ENCODE measurements at places on chromosomes 11 and 22. TPM values are rescaled to one million over a fixed set of nuclear protein-coding genes. Genes with fewer than 3 reads are reported as not detected.

GRCh38 chr22:40452730-40453487 is 82.5 kb downstream of the SGSM3 start:
- H3K4me1 ChIP-seq = no peaks in the 10 kb centered on the region
- H3K36me3 ChIP-seq = no peaks in the 10 kb centered on the region
- H3K27ac ChIP-seq = no peak overlapping the region
- no peaks in the 10 kb centered on the region for H3K27me3 ChIP-seq
- no peak overlapping the region for H3K4me3 ChIP-seq
- DNase-seq = no peak

DNA sequence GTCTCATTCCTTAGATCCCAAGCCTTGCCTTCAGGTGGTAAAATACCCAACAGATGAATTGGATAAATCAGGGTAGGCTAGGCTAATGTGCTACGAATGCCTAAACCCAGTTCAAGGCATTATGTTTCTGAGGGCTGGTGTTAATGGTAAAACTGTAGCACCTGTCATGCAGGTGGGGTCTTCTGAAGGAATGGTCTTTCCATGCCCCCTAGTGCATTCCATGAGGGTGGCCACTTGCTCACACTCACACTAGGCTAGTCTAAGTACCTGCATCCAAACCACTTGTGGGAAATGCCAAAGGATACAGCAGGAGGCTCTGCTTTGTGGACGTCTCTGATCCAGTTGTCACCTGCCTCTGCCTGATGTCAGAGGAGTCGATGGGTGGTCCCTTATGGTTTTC is 24.2 kb upstream of the UCP3 start:
- no peak for DNase-seq
- no peak overlapping the region for H3K27ac ChIP-seq
- no peaks in the 10 kb centered on the region for H3K27me3 ChIP-seq
- H3K4me1 ChIP-seq = no peaks in the 10 kb centered on the region
- H3K4me3 ChIP-seq = no peak overlapping the region

- H3K36me3 ChIP-seq = no peaks in the 10 kb centered on the region
- peak overlapping the region; percentile 84 for H3K27ac ChIP-seq
- H3K4me1 ChIP-seq = peaks cover 47% of the 10 kb centered on the region
- H3K4me3 ChIP-seq = no peak overlapping the region
- DNase-seq = peak; percentile 81
- no peaks in the 10 kb centered on the region for H3K27me3 ChIP-seq
Measured at GRCh38 chr11:9228091-9228490, 37.1 kb downstream of the DENND5A start.

GRCh38 chr11:114183044-114183511 is 113.1 kb upstream of the NNMT start:
- H3K27me3 ChIP-seq = no peaks in the 10 kb centered on the region
- peaks cover 33% of the 10 kb centered on the region for H3K4me1 ChIP-seq
- no peak for DNase-seq
- H3K36me3 ChIP-seq = no peaks in the 10 kb centered on the region
- H3K4me3 ChIP-seq = no peak overlapping the region
- no peak overlapping the region for H3K27ac ChIP-seq

DNA sequence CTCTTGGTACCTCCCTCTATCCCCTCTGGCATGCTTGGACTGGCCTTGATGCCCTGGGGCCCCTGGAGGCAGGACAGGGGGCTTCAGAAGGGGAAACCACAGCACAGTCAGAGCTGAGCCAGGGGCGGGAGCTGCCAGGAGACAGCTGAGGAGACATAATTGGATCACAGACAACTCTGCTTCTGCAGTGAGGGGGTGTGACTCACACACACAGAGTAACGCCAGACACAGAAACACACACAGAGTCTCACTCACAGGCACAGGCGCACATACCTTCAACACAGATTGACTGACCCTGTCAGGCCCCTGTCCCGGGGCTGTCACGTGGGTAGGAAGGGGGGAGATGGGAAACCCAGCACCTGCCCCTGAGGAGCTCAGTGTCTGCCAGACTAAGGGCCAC is 20.6 kb downstream of the STARD10 start:
- H3K36me3 ChIP-seq = no peaks in the 10 kb centered on the region
- no peak overlapping the region for H3K4me3 ChIP-seq
- H3K27me3 ChIP-seq = no peaks in the 10 kb centered on the region
- H3K4me1 ChIP-seq = peaks cover 7% of the 10 kb centered on the region

The SLC25A45 gene
- 0.47 TPM for total RNA-seq

The SLC5A12 gene
- 5.0 TPM for total RNA-seq

- no peak overlapping the region for H3K27ac ChIP-seq
- H3K36me3 ChIP-seq = no peaks in the 10 kb centered on the region
- H3K27me3 ChIP-seq = peaks cover 41% of the 10 kb centered on the region
- H3K4me1 ChIP-seq = peaks cover 24% of the 10 kb centered on the region
Measured at GRCh38 chr11:128585498-128586238, 1.7 kb downstream of the ETS1 start.

DNA sequence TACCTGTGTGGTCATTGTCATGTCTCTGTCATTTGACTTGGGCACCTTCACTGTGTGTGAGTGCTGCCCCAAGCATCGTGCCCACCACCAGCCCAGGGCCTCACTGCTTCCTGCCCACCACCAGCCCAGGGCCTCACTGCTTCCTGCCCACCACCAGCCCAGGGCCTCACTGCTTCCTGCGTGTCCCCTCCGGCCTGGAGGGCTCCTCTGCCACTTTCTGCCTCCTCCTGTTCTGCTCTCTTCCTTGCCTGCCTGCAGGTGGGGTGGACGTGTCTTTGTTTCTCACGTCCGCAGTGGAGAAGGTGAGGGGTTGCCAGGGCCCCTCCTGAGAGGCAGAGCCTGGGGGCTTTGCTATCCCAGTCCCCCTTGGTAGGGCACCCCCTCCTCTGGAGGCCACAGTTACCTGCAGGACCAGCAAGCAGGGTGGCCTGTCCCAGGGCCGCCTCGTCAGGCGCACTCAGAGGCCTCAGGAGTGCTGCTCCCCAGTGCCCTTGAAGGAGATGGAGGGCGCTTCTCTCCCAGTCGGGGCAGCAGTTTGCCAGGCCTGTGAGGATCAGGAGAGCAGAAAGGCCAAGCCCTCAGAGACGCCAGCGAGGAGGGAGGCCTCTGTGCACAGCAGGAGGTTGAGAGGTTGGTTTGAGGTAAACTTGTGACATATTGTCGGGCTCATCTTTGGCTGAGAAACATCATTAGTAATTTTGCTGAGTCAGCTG is 290.7 kb downstream of the TBC1D22A start:
- no peak overlapping the region for H3K27ac ChIP-seq
- H3K4me1 ChIP-seq = peaks cover 26% of the 10 kb centered on the region
- no peak overlapping the region for H3K4me3 ChIP-seq
- DNase-seq = no peak
- no peaks in the 10 kb centered on the region for H3K36me3 ChIP-seq

- no peak for DNase-seq
- no peak overlapping the region for H3K4me3 ChIP-seq
- H3K27me3 ChIP-seq = peaks cover 11% of the 10 kb centered on the region
- H3K27ac ChIP-seq = no peak overlapping the region
- no peaks in the 10 kb centered on the region for H3K4me1 ChIP-seq
Measured at GRCh38 chr11:71154261-71154805, 98.0 kb downstream of the SHANK2 start.

The SLC17A6 gene
- not detected for total RNA-seq

DNA sequence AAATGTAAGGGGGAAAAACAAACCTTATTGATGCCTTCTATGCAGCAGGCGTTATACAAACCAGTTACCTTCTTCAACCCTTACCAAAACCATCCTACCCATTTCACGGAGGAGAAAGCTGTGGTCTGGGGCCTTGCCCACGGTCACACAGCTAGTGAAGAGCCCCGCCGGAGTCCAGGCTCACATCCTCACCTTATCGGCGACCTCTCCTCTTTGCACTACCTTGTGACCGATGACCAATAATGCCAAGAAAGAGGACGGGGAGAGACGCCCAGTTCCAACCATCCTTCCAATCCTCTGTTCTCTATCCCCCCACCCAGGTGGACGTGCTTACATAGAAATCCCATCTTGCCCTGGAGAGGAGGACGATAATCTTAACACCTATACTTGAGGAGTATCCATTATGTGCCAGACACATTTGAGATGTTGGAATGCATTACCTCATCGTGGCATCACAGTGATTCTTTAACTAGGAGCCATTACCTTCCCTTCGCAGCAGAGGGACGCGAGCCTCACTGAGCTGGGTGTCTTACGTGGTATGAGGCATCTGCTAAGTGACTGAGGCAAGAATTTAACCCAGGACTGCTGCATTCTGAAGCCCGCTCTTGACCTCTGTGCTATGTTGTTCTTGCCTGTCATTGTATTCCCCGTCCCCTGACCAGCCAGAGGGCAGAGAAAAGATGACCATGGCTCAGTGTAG is 253.7 kb upstream of the B3GAT1 start:
- no peaks in the 10 kb centered on the region for H3K36me3 ChIP-seq
- no peak overlapping the region for H3K4me3 ChIP-seq

The C1QTNF6 gene
- total RNA-seq = 12.2 TPM

Measured in neural progenitor cell (in vitro differentiated cells).